ENCODE measurements at places on chromosomes 3 and 15. TPM values are rescaled to one million over a fixed set of nuclear protein-coding genes. Genes with fewer than 3 reads are reported as not detected.

CD200R1 gene
- 0.93 TPM for total RNA-seq

FGF12 gene
- 4.9 TPM for total RNA-seq

PDZRN3 gene
- 42.9 TPM for total RNA-seq

MFGE8 gene
- 337 TPM for total RNA-seq

PLEKHO2 gene
- 12.7 TPM for total RNA-seq

LRRC49 gene
- 7.8 TPM for total RNA-seq

HYAL1 gene
- total RNA-seq = 34.3 TPM

SEC22C gene
- total RNA-seq = 44.1 TPM

HDDC3 gene
- 17.5 TPM for total RNA-seq

SERF2 gene
- total RNA-seq = 1,175 TPM

CLRN1 gene
- total RNA-seq = not detected

BDH1 gene
- total RNA-seq = 62.9 TPM

SLC9A9 gene
- 6.8 TPM for total RNA-seq

- no peaks in the 10 kb centered on the region for H3K27me3 ChIP-seq
- peaks cover 8% of the 10 kb centered on the region for H3K4me1 ChIP-seq
- no peaks in the 10 kb centered on the region for H3K36me3 ChIP-seq
- DNase-seq = no peak
Measured at GRCh38 chr3:127770671-127771355, 51.5 kb downstream of the MGLL start.

- no peak overlapping the region for H3K27ac ChIP-seq
- H3K27me3 ChIP-seq = no peaks in the 10 kb centered on the region
- H3K36me3 ChIP-seq = no peaks in the 10 kb centered on the region
- no peak overlapping the region for H3K4me3 ChIP-seq
- DNase-seq = no peak
Measured at GRCh38 chr3:179083977-179084376, 12.4 kb upstream of the ZMAT3 start.

DNA sequence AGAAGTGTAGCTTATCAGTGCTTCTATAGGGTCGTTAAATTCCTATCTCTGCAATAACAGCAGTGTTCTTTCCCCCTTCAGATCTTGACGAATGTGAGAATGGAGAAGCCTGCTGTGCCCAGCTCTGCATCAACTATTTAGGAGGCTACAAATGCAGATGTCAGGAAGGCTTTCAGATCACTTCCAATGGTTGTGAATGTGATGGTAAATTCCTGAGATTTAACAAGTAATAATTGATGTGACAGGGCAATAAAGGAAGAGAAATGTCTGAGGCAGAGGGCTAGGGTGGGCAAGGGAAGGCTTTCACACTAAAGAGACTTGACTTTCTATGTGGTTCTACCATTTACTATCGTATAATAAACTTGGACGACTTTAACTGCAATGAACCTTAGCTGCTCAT, 711.7 kb upstream of the GOLIM4 start:
- H3K27ac ChIP-seq = no peak overlapping the region
- DNase-seq = no peak
- H3K4me3 ChIP-seq = no peak overlapping the region
- H3K4me1 ChIP-seq = peaks cover 7% of the 10 kb centered on the region
- no peaks in the 10 kb centered on the region for H3K27me3 ChIP-seq

GRCh38 chr3:11282250-11283138, 10.3 kb downstream of the ATG7 start:
- peak; percentile 30 for DNase-seq
- no peaks in the 10 kb centered on the region for H3K27me3 ChIP-seq
- H3K36me3 ChIP-seq = no peaks in the 10 kb centered on the region
- H3K27ac ChIP-seq = peak overlapping the region; percentile 73
- H3K4me3 ChIP-seq = no peak overlapping the region
- peaks cover 7% of the 10 kb centered on the region for H3K4me1 ChIP-seq

DNA sequence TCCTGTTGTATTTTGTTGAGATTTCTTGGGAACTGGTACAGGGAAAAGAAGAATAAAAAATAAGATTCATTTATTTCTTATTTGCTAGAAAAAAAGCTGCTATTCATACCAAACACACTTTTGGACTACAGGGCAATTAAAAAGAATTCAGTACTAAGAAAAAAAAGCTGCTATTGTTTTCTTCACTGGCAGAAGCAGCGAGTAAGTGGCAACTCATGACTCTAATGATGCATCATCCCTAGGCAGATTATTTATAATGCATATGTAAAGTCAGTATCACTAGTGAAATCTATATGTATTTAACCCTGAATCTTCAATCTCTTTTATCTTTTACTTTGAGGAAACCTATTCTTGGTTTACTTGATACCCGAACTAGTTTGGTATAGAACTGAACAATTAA, 15.2 kb downstream of the PFN2 start:
- H3K27ac ChIP-seq = no peak overlapping the region
- H3K4me3 ChIP-seq = no peak overlapping the region
- H3K36me3 ChIP-seq = no peaks in the 10 kb centered on the region
- no peak for DNase-seq
- H3K4me1 ChIP-seq = no peaks in the 10 kb centered on the region

- no peak overlapping the region for H3K4me3 ChIP-seq
- no peak for DNase-seq
- H3K27me3 ChIP-seq = no peaks in the 10 kb centered on the region
- no peak overlapping the region for H3K27ac ChIP-seq
- no peaks in the 10 kb centered on the region for H3K4me1 ChIP-seq
- H3K36me3 ChIP-seq = no peaks in the 10 kb centered on the region
Measured at GRCh38 chr3:79572930-79573329, 194.9 kb downstream of the ROBO1 start.

DNA sequence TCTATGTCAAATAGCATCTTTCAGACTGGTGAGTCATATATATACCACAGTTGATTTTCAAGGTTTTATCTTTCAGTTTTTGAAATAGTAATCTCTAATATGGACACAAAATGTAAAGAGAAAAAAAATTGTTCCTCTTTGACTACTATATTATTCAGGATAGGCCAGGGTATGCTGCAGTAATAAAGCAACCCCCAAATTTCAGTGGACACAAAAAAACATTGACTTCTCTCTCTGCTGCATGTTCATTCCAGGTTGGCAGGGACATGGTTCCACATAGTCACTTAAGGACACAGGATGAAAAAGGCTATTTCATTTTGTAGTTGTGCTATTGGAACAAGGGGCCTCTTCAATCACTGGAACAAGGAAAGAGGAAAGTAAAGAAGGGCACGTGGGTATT, 28.6 kb downstream of the BMF start:
- DNase-seq = no peak
- no peak overlapping the region for H3K27ac ChIP-seq
- peaks cover 39% of the 10 kb centered on the region for H3K4me1 ChIP-seq
- no peaks in the 10 kb centered on the region for H3K36me3 ChIP-seq
- H3K4me3 ChIP-seq = no peak overlapping the region

GRCh38 chr3:194541483-194541882, 54.7 kb upstream of the ATP13A3 start:
- H3K4me1 ChIP-seq = peaks cover 15% of the 10 kb centered on the region
- DNase-seq = no peak
- no peak overlapping the region for H3K27ac ChIP-seq
- no peak overlapping the region for H3K4me3 ChIP-seq
- H3K27me3 ChIP-seq = no peaks in the 10 kb centered on the region

- peaks cover 4% of the 10 kb centered on the region for H3K36me3 ChIP-seq
- no peak for DNase-seq
- no peak overlapping the region for H3K4me3 ChIP-seq
- no peaks in the 10 kb centered on the region for H3K4me1 ChIP-seq
Measured at GRCh38 chr3:58150130-58150809, 60.5 kb downstream of the DNASE1L3 start.

DNA sequence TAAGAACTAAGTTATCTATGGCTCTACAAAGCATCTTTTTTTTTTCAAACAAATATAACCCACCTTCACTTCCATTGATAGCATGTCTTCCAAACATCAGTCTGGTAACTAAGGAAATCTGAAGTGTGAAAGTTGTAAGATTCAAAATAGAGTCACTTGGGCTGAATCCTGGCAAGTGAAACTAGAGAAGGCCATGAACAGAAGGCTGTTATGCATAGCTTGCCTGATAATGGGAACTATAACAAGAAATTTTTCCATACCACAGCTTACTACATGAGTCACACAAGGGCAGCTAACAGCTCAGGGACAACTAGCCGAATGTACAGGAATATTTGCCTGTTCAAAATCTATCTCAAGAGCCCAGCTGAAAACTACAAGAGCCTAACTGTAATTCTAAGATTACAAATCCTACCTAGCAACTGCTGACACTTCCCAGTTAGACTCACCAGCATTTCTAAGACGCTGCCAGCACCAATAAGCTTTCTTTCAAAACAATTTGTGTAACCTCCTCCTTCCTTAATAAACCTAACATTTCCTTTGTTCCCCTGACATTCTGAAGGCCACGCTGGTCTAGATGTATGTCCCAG, 1066.5 kb downstream of the PLOD2 start:
- no peaks in the 10 kb centered on the region for H3K36me3 ChIP-seq
- no peak overlapping the region for H3K4me3 ChIP-seq
- H3K4me1 ChIP-seq = no peaks in the 10 kb centered on the region
- H3K27ac ChIP-seq = no peak overlapping the region

- H3K36me3 ChIP-seq = no peaks in the 10 kb centered on the region
- H3K4me1 ChIP-seq = no peaks in the 10 kb centered on the region
- H3K27ac ChIP-seq = no peak overlapping the region
- no peaks in the 10 kb centered on the region for H3K27me3 ChIP-seq
- DNase-seq = no peak
Measured at GRCh38 chr3:17431484-17432045, 310.9 kb downstream of the TBC1D5 start.

- no peaks in the 10 kb centered on the region for H3K27me3 ChIP-seq
- DNase-seq = no peak
- H3K4me3 ChIP-seq = no peak overlapping the region
- no peaks in the 10 kb centered on the region for H3K4me1 ChIP-seq
Measured at GRCh38 chr3:82355228-82355627, 593.8 kb upstream of the GBE1 start.

DNA sequence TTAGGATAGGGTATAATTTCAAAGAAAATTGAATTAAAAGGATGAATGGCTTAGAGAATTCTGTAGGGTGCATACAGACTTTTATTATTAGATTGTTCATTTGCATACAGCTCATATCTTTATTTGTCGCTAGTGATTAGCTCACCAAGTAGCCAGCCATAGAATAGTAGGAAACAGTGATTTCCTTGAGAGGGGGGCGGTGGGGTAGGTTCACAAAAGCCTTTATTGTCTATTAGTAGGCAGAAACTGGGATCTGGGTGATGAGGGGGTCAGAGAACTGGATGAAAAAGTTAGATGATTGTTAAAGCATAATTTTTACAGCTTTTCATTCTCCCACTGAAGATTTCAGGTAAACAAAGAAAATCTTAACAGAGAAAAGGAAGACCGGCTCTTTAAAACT, 77.6 kb upstream of the RAP2B start:
- no peaks in the 10 kb centered on the region for H3K27me3 ChIP-seq
- H3K27ac ChIP-seq = no peak overlapping the region

DNA sequence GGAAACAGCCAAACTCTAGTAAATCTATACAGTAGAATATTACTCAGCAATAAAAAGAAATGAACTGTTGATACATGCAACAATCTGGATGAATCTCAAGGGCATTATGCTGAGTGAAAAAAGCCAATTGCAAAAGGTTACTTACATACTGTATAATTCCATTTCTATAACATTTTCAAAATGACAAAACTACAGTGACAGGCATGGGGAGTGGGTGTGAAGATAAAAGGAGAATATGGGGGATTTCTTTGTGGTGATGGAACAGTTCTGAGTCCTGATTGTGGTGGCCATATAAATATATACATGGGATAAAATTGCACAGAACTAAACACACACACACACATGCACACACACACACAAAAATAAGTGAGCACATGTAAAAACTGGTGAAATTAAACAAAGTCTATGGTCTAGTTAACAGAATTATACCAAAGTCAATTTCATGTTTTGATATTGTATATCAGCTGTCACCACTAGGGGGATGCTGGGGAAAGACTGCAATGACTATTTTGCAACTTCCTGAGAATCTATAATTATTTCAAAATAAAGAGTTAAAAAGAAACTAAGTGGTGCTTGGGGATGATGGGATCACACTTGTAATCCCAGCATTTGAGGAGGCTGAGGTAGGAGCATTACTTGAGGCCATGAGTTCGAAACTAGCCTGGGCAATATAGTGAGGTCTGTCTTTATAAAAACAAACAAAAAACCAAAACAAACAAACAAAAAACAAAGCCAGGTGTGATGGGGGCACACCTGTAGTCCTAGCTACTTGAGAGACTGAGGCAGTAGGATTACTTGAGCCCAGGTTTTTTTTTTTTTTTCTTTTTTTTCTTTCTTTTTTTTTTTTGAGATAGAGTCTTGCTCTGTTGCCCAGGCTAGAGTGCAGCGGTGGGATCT, 66.0 kb downstream of the SPTSSB start:
- H3K4me3 ChIP-seq = no peak overlapping the region
- H3K27ac ChIP-seq = no peak overlapping the region
- no peaks in the 10 kb centered on the region for H3K27me3 ChIP-seq

DNA sequence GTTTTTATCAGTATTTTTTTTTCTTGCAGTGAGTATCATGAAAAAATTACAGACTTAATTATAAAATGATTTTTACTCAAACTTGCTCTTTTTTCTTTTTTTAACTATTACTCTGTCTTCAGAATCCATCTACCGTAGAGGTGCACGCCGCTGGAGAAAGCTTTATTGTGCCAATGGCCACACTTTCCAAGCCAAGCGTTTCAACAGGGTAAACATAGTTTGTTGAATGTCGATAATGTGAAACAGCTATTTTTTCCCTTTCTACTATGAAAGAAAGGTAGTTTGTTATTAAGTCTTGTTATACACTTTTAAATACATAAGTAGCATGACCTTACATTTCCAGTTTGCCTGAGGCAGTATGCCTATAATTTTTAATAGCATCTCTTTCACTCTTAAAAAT, 45.6 kb downstream of the PRKCI start:
- no peak overlapping the region for H3K4me3 ChIP-seq
- no peaks in the 10 kb centered on the region for H3K4me1 ChIP-seq
- no peaks in the 10 kb centered on the region for H3K27me3 ChIP-seq
- no peak for DNase-seq
- H3K27ac ChIP-seq = no peak overlapping the region
- no peaks in the 10 kb centered on the region for H3K36me3 ChIP-seq

DNA sequence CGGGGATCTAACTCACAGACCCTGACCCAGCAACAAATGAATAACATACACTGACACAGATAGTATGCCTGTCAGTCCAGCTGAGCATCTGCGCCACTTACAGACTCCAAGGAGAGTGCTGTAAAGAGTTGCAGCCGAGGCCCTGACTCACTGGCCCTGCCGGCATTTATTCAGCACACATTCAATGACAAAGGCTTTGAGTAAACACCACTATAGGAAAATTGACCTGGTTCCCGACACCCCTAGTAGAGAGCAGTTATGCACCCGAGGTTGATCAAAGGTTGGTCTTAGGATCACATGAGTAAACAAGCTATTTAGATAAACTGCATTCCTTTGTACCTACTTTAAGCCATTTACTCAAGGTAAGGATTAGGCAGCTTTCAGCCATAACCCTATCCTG, 22.7 kb downstream of the LARS2 start:
- H3K27me3 ChIP-seq = no peaks in the 10 kb centered on the region
- no peaks in the 10 kb centered on the region for H3K36me3 ChIP-seq
- no peaks in the 10 kb centered on the region for H3K4me1 ChIP-seq
- no peak for DNase-seq
- H3K4me3 ChIP-seq = no peak overlapping the region

- DNase-seq = no peak
- H3K4me1 ChIP-seq = no peaks in the 10 kb centered on the region
- H3K27me3 ChIP-seq = no peaks in the 10 kb centered on the region
- H3K4me3 ChIP-seq = no peak overlapping the region
Measured at GRCh38 chr3:17872457-17872856, 130.0 kb upstream of the TBC1D5 start.
